Inflammatory macrophage (primary cell): ENCODE measurements at places on chromosomes 5 and 9.

DNA sequence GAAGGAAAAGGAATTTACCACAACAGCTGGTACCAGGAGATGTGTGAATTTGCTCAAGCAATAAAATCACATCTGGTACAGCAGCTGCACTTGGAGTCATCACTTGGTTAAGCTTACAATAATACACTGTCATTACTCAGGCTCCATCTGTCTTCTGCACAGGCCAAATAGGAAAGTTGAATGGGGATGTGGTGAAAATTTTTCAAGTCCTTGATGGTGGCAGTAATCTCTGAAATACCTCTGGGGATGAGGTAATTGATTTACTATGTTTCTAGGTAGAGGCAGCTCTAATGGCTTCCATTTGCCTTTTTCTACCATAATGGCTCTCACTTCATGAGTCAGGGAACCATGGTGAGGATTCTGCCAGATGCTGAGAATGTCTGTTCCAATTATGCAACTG, 206.8 kb upstream of the ATP10B start:
- no peak for DNase-seq

- DNase-seq = no peak
These were observed 281.6 kb downstream of the PTPRD start for GRCh38 chr9:10331157-10331556.

DNA sequence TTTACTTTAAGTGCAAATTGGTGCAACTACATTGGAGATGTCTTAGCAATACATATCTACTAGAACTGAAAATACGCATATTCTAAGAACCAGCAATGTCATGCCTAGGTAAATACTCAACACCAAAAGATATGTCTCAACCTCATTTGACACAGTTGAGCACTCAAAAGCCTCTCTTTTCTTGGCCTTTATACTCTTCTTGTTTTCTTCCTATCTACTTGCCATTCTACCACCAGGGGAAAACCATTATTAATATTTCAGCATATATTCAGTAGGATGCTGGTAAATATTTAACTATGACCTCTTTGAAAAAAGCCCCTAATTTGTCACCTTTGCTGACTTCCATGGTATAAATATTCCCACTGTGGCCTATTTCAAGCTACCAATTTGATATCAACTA, 443.8 kb downstream of the LRRC70 start:
- DNase-seq = no peak

DNA sequence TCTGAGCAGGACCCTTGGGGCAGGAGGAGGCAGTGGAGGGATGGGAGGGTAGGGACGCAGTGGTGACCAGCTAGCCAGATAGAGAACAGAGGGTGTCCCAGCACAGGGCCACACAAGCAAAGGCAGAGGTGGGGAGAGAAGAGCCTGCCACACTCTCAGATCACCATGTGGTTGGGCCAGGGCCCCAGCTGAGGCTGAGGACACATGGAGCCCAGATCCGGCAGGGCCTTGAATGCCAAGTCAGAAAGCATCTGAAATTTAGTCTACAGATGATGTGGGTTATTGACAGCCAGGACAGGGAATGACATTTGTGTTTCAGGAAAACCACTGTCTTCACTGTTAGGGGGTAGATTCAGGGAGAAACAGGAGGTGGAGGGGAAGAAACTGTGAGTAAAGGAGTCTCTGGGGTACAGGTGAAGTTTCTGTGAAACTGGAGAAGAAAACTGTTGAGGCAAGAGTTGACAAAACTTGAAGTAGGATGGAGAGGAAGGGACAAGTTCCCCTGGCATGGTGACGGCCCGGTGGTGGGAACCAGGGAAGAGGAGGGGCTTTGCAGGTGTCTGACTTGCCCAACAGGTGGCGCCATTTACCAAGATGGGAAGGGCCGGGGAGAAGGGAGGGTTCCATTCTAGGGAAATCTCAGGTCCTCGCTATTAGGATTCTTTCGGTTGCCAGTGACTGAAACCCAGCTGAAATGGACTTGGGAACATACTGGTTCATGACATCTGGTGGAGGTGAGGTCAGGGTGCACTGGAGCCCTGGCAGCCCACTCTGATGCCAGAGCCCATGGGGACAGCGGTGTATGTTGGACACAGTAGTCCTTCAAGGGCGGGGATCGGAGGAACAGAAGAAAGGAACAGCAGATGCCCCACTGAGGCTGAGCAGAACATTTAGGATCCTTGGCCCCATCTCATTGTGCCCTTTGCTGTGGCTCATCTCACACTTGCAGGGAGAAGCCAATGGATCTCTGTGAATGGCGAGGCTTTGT, 100.1 kb downstream of the KCNIP1 start:
- peak; percentile 49 for DNase-seq

- DNase-seq = no peak
These were observed 547.3 kb upstream of the ZNF608 start for GRCh38 chr5:125293726-125294125.

- no peak for DNase-seq
These were observed 7.2 kb downstream of the ADAMTS2 start for GRCh38 chr5:179337796-179338676.

DNA sequence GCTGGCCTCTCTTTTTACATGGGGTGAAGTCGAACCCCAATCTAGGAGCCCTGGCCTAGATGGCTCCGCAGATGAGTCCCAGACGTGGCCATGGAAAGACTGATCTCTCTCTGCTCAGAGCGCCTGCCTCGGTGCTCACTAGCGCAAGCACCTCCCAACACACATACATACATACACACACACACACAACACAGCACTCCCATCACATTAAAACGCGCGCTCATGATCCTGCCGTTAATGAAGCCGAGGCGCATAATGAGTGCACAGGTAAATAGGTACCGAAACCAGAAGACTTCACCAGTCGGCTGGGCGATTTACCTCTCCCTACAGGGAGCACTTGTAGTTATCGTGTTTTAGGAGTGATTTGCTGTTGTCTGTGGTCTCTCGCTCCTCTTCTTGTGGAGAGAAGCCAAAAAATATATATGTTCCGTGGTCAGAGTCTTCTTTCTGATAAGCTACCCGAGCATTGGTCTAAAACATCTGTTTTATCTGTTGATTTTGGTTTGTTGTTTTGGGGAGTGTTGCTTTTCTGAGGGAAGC, 207.7 kb downstream of the MEF2C start:
- no peak for DNase-seq

- DNase-seq = no peak
These were observed 10.8 kb downstream of the LCN9 start for GRCh38 chr9:135673941-135674340.

DNA sequence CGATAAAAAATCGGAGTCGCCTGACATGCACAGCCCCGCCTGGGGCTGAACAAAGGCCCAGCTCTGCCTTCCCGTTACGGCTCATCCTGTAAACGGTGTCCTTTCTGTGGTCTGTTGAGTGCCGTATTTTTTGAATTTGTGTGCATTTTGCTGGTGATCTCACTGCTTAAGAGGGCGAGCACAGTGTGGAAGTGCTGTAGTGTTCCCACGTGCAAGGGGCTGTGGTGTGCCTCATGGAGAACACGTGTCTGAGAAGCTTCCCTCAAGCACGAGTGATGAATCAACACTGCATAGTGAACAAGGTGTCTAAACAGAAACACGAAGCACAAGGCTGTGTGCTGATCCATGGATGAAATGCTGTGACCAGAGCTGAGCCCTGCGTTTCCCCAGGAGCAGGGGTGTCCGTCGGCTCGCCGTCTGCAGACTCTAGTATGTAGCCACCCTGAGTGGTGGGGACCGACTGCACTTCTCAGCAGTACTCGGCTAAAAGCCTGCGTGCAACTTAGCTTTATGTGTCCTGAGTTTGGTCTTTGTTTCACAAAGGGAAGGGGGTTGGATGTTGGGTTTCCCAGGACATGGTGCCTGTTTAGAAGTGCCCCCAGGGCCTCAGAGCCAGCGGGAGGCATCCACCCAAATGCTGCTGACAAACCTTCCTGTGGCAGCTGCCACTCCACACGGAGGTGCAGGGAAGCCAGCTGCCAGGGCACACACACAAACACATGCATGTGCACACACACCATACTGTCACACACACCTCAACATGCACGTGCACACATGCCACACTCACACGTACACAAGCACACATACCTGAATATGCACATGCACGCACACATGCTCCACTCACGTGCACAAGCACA, 77.2 kb upstream of the IRX4 start:
- DNase-seq = no peak

- DNase-seq = no peak
These were observed 6.0 kb upstream of the SEMA5A start for GRCh38 chr5:9551567-9552537.

- no peak for DNase-seq
These were observed 16.7 kb downstream of the GFPT2 start for GRCh38 chr5:180336234-180337020.

GRCh38 chr5:41542183-41542582, 31.8 kb upstream of the PLCXD3 start:
- DNase-seq = no peak

GRCh38 chr9:121682926-121683515, 31.6 kb downstream of the DAB2IP start:
- no peak for DNase-seq

DNA sequence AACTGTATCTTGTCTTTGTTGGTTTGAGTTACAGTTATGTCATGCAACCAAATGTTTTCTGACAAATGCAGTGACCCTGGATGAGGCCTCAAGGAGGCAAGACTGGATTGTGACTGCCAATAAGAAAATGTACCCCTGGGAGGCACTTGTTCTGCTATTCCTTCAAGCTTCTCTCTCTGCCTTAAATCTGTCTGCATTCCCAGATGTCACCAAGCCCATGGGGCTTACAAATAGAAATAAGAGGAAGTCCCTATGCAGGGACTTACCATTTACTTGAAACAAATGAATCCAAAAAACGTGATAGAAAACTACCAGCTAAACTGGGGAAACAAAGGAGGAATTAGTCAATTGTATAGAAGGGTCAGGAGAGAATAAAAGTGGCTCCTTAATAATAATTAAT, 8.2 kb upstream of the PARP8 start:
- DNase-seq = peak; percentile 57

- DNase-seq = peak; percentile 21
These were observed 6.4 kb upstream of the PAEP start for GRCh38 chr9:135555203-135555602.

- no peak for DNase-seq
These were observed 541.4 kb downstream of the CSNK1G3 start for GRCh38 chr5:124053340-124053739.

DNA sequence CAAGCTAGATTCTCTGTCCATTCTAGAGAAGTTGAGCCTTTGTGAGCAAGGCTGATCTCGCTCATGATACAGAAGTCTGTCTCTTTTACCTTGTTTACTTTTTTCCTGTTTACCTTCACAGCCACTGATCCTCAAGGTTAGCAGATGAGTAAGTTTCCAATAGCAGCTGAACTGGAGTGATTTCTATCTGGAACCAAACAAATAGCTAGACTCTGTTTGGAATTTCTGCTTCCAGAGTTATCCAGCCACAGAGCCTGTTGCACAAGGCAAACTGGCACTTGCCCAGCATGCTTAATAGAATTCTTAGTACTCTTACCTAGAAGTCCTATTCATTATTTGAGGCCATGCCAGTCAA, 12.8 kb upstream of the PANK3 start:
- no peak for DNase-seq

GRCh38 chr9:21810881-21811280, 8.4 kb downstream of the MTAP start:
- DNase-seq = no peak

DNA sequence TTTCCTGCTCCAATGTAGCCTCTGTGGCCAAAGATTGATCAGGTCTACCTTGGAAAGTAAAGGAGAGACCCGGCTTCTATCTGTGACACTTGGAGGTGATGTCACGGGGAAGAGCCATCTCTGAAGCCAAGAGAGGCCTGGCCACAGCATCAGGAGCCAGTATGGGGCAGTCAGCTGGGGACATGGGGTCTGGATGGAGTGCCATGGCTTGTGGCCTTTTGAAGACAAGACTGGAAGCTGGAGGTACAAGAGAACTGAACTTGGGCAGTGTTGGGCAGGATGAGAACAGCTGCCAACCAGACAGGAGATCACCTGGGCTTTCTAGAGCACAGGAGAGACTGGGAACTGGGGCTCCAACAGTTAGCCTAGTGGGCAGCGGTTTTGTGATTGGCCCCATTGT, 190.7 kb downstream of the TENT4A start:
- no peak for DNase-seq

DNA sequence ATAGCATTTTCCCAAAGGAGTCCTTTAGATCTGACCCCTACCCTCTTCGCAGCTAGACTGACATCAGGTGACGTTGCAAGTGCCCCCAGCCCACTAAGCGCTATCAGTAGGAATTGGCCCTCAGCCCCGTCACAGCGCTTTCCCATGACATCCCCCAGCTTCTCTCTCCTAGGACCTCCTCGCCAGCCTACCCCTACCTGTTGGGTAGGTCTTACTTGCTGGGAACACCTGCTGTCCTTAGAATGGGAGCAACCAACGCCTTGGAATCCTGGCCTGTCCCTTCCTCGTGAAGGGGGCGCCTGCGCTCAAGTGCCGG, 584 bp upstream of the PIP5K1B start:
- no peak for DNase-seq

DNA sequence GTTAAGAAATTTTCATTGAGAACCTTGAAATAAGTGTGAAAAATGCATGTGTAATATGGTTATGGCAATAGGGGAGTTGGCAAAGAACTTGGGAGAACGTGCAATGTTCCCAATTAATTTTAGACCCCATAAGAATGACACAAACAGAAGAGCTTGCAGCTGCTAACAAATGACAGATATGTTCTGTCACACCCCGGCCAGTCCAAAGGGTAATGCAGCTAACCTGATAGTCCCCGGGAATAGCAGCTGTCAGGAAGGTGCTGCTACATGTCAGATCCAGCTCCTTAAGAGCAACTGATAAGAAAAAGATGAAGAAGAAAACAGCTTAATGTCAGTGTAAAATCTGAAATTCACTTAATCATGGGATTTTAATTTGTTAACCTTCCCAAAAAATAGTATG, 30.4 kb downstream of the SEMA5A start:
- DNase-seq = no peak

GRCh38 chr9:81529556-81530193, 159.7 kb downstream of the TLE1 start:
- DNase-seq = peak; percentile 18

DNA sequence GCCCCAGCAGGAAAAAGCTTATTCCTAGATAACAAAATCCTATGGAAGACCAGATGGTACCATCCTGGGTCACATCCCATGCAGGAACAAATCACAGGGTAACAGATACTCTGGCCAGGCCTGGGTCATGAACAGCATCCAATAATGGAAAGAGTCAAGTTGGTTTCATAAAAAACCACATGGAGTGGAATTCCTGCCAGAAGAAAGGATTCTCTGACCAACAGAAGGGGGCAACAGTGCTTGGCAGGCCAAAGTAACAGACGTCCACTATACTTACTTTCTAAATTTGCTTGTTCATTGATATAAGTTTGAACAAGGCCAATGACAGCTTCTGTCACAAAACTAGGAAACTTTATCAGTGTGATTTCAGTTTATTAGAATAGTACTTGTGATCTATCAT, 273.5 kb downstream of the ARRDC3 start:
- DNase-seq = no peak

DNA sequence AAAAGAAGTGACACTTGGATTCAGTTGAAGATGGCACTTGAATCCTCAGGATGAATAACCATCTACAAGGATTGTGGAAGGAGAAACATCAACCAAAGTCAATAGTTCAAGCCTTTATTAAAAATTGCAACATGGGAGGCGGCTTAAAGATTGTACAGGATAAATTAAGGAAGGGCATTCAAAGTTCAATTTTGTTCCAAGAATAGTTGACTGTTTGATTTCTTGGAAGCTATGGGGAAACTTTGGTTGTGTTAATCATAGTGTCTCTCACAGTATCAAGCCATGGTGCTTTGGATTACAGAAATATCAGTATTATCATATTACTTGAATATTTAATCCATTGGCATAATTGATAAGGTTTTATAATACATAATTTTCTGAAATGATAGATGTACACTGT, 1844.3 kb downstream of the MAT2B start:
- DNase-seq = peak; percentile 46

- no peak for DNase-seq
These were observed 81.2 kb upstream of the MAP3K1 start for GRCh38 chr5:56734091-56734694.
